Retinal pigment epithelial cell (primary cell): ENCODE measurements at places on chromosomes 11 and 22.
A peak's percentile ranks its signal among the peaks of the same experiment; 100 is the strongest.

GRCh38 chr11:86041975-86042378 is 26.9 kb downstream of the PICALM start:
- DNase-seq, result peak; percentile 81

- DNase-seq, result no peak
These were observed 595.0 kb upstream of the LRRC4C start for GRCh38 chr11:42054351-42054900.

DNA sequence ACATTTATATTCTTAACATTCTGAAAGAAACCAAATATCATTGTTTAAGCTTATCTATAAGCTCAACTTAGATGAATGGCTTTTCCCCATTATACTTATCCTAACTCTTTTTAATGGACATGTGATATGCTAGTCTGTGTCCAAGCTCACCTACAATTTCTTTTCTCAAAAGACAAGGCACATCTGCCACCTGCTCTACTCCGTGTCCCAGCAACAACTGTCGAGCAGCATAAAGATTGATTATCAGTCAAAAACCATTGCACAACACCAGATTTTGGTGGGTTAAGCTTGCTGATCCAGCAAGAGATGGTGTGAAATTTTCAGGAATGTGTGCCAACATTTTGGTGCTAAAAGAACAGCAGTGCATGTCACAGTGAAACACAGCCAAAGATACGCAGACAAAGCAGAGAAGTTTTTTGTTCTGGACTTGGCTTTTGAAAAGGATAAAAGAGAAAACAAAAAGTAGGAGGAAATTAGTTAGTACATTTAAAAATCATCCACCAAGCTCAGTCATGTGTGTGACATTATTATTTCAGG is 65.8 kb downstream of the DCDC1 start:
- no peak for DNase-seq

DNA sequence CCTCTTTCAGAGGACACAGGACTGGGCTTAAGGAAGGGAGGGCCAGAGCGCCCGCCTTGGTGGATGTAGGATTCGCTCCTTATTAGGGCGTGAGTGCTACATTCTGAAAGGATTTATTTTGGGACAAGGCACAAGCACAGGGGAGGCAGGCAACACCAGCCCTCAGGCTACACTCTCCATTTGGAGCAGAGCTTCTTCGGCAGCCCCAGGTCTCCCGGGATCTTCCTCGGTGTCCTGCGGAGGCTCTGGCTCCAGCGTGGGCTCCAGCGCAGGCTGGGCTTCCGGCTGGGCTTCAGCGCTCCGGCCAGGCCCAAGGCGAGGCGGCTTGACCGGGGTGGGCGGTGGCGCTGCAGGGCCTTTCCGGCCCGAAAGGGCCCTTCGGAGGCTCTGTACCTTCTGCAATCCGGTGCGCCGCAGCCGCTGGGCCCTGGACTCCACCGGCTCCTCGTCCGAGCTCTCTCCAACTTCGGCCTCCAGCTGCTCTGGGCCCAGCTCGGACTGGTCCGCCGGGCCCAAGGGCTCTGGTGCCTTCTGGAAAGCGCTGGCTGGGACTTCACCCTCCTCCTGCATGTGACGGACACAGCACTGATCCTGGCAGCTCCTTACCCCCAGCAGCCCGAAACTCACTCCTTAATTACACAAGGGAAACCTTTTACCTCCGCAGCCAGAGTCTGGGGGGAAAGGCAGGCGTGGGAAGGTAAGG is 1.1 kb downstream of the CAVIN3 start:
- no peak for DNase-seq

GRCh38 chr22:49783926-49784629 is 43.6 kb downstream of the BRD1 start:
- DNase-seq, result no peak

DNA sequence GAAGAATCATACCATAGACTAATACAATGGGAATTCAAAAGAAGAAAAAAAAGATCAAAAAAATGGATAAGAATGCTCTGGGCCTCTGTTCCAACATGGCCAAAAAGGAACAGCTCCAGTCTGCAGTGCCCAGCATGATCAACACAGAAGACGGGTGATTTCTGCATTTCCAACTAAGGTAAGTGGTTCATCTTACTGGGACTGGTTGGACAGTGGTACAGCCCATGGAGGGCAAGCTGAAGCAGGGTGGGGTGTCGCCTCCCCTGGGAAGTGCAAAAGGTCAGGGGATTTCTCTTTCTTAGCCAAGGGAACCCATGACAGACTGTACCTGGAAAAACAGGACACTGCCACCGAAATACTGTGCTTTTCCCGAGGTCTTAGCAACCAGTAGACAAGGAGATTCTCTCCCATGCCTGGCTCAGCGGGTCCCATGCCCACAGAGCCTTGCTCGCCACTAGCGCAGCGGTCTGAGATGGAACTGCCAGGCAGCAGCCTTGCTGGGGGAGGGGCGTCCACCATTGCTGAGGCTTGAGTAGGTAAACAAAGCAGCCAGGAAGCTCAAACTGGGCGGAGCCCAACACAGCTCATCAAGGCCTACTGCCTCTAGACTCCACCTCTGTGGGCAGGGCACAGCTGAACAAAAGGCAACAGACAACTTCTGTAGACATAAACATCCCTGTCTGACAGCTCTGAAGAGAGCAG is 428.4 kb downstream of the MN1 start:
- DNase-seq, result no peak
